ENCODE measurements at places on chromosomes 13 and 19.

GRCh38 chr19:7643031-7643415, 6.1 kb downstream of the STXBP2 start:
- DNase-seq: no peak

- no peak for DNase-seq
These were observed 31.9 kb upstream of the USPL1 start for GRCh38 chr13:30585748-30586262.

GRCh38 chr13:86976521-86977324, 694.4 kb upstream of the SLITRK5 start:
- no peak for DNase-seq

DNA sequence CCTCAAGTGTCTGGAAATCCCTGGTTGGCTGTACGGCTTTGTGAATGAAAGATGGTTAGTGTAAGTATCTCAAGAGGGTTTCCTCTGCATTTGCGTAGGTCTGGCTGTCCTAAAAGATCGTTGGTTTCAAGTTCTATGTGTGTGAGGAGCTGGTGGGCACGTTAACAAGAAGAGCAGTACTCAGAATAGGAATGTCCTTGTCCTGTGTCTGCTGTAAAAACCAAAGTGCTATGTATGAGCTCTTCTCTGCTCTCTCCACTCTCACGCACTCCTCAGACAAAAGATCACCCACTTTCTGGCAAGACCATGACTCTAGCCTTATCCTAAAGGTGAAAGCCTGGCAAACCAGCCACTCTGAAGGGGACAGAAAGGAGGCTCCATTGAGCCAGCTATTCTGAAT, 39.1 kb downstream of the USP12 start:
- DNase-seq: peak; percentile 16

- no peak for DNase-seq
These were observed 651.2 kb downstream of the SLITRK6 start for GRCh38 chr13:85148009-85148408.

All from stimulated activated CD8-positive, alpha-beta memory T cell treated with anti-CD3 and anti-CD28 coated beads, Interleukin-7, amount 100 ng/mL, for 48 hours (primary cell).